Thyroid gland (tissue), 4 donors: ENCODE measurements at places on chromosomes 3 and 15. TPM values are rescaled to one million over a fixed set of nuclear protein-coding genes. Genes with fewer than 3 reads are reported as not detected.

DNA sequence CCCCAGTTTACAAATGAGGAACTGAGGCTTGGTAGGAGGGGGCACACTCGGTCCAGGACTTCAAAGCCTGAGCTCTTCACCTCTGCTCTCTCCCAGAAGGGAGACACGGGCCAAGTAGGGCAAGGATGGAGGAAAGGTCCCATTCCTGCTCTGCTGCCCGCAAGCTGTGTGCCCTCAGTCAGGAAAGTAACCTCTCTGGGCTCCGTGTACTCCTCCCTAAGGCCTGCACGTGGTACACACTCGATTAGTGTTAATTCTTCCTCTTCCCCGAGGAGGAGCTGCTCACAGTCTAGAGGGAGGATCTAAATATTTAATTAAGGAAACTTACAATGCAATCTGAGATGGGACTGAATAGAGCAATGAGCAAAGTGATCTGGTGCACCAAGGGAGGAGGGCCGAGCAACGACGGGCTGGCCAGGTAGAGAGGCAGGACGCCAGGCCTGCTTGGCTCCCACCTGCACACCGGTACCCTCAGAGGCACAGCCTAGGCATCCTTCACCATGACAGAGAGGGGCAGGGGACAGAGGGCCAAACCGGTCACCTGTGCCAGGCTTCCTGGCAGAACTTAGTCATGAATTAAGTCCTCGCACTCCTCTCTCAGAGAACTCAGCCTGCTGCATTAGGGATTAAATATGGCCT is 47.2 kb upstream of the IQSEC1 start:
- DNase-seq: no peak
- H3K4me1 ChIP-seq: peaks cover 19% of the 10 kb centered on the region
- no peaks in the 10 kb centered on the region for H3K36me3 ChIP-seq
- no peaks in the 10 kb centered on the region for H3K27me3 ChIP-seq

- H3K4me1 ChIP-seq: peaks cover 27% of the 10 kb centered on the region
- peaks cover 19% of the 10 kb centered on the region for H3K36me3 ChIP-seq
- H3K4me3 ChIP-seq: no peak overlapping the region
- H3K27me3 ChIP-seq: no peaks in the 10 kb centered on the region
- H3K27ac ChIP-seq: peak overlapping the region; percentile 19
- no peak for DNase-seq
Observed at GRCh38 chr15:65580287-65580686, 30.6 kb downstream of the INTS14 start.

Gene CCR4
- not detected for total RNA-seq

GRCh38 chr15:99341786-99342185 is 90.5 kb downstream of the LRRC28 start:
- H3K27ac ChIP-seq: no peak overlapping the region
- H3K36me3 ChIP-seq: no peaks in the 10 kb centered on the region
- no peaks in the 10 kb centered on the region for H3K27me3 ChIP-seq

DNA sequence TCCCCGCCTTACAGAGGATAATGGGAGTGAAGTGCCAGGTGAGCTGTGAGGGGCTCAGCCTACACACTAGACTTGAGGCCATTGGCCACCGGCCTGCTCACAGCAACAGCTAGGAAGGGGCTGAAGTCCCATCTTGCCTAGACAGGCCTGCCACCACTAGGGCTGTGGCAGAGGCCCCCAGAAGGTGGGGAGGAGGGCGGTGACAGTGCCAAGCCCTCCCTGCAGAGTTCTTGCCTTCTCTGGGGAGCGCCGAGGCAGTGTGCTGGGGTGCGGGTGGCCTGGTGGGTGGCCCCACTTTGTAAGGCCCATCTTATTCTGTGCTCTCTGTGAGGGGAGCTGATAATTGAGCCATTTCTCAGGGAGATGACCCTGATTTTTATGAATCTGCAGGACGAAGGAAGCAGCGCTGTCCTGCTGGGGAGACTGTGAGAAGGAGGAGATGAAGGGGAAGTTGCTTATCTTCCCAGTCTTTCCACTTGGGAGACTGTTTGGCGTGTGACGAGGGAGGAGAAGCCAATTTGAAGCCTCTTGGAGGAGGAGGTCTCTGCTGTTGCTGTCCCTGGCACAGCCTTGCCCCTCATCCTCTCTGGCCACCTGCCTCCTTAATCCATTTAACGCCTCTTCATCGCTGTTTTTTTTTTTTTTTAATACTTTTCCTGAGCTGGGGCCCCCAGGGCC is 104.3 kb downstream of the LINGO1 start:
- H3K36me3 ChIP-seq: no peaks in the 10 kb centered on the region
- H3K4me3 ChIP-seq: no peak overlapping the region
- no peaks in the 10 kb centered on the region for H3K27me3 ChIP-seq
- no peak overlapping the region for H3K27ac ChIP-seq

Gene GATA2
- total RNA-seq: 9.3 TPM

- H3K4me1 ChIP-seq: no peaks in the 10 kb centered on the region
- no peaks in the 10 kb centered on the region for H3K27me3 ChIP-seq
- H3K27ac ChIP-seq: no peak overlapping the region
- H3K36me3 ChIP-seq: no peaks in the 10 kb centered on the region
Observed at GRCh38 chr15:55562601-55563000, 25.5 kb downstream of the PYGO1 start.
